ENCODE measurements at places on chromosomes 16 and 17.

GRCh38 chr17:42937712-42938596, 26.3 kb downstream of the AARSD1 start:
- peak; percentile 53 for DNase-seq

DNA sequence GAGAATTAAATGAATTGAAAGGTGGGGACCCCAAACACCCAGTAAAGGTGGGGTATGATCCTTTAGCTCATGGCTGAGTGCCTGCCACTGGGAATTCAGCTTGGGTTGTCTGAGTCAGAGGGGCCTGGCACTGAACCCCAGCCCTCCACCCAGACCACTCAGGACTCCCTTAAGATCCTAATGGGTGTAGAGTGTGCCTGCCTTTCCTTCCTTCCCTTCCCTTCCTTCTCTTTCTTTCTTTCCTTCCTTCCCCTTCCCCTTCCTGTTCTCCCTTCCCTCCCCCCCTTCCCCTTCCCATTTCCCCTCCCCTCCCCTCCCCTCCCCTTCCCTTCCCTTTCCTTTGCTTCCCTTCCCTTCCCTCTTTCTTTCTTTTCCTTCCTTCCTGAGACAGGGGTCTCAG, 29.9 kb upstream of the GNA13 start:
- DNase-seq = no peak

GRCh38 chr16:12439399-12440227, 364.1 kb downstream of the CPPED1 start:
- DNase-seq = no peak

DNA sequence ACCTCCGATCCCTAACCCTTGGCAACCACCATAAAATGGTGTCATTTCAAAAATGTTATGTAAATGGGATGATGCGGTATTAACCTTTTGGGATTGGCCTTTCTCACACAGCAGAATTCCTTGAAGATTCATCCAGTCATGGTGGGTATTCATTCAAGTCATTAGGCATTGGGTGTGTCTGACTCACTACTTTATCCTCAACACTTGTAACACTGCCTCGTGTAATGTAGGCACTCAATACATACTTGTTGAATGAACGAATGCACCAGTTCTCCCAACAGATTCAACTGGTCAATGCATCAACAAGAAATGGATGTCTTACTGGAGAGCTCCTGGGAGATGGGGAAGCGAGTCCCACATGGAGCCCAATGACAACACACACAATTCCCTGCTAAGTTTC, 21.8 kb upstream of the GAN start:
- no peak for DNase-seq

DNA sequence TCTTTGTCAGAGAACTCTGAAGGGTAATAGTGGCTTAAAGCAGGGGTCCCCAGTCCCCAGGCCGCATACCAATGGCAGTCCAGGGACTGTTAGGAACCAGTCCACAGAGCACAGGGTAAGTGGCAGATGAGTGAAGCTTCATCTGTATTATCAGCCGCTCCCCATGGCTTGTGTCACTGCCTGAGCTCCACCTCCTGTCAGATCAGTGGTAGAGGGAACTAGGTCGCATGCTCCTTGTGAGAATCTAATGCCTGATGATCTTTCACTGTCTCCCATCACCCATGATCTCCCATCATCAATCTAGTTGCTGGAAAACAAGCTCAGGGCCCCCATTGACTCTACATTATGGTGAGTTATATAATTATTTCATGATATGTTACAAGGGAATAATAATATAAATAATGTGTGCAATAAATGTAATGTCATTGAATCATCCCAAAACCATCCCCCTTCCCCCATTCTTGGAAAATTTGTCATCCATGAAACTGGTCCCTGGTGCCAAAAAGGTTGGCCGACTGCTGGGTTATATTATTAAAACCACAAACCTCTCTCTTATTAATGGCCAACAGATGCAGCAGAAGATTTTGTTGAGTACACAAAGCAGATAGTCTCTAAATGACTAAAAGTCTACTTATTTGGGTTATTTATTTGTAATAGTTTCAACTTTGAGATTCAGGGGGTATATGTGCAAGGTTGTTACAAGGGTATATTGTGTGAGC, 782.7 kb downstream of the CDH11 start:
- peak; percentile 79 for DNase-seq

DNA sequence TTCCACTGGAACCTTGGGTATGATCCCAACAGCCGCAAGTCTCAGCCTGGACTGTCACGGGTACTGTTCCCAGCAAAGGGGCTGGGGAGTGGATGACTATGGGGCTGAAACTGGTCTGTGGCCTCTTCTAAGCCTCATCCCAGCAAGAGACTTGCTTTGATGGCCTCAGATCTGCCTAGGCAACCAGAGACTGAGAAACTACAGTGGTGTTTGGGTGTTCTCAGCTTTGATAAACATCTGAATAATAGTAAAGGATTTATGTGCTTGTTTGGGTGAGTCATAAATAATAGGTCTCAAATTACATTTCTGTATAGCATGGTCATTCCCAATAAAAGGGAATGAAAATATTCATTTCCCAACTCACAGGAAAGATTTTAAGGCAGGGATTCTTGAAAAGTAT, 30.2 kb upstream of the ULK2 start:
- peak; percentile 80 for DNase-seq

- no peak for DNase-seq
Measured at GRCh38 chr17:4959261-4959965, 8.2 kb downstream of the SPAG7 start.

DNA sequence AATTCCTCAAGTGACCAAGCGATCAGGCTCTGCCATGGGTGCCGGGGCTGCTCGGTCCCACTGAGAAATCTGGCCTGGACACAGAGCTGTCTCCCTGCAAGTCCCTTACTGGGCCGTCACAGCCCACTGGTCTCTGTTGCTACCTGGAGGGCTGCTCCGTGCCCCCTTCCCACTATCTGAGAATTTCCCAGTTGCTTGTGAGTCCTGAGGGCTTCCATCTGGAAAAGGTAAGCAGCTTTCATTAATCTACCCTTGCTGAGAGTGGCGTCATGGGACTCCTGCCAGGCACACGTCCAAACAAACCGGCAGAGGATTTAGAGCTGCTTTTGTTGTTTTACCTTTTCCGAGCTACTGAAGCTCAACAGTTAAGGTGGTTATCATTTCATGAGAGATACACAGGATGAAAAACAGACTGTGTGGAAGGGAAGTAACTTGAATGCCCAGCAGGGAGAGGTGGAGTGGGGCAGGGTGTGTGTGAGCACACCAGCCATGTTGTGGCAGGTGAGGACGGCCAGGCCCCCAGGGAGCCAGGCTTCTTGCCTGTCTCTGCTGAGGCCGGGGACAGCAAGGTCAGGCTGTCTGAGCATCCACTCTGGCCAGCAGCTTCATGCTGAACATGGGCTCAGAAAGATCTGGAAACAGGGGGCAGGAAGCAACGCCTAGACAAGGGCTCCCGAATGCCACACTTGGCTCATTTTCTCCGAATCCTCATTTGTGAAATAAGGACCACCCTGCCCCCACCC, 50.6 kb downstream of the GTF3C1 start:
- DNase-seq = no peak

DNA sequence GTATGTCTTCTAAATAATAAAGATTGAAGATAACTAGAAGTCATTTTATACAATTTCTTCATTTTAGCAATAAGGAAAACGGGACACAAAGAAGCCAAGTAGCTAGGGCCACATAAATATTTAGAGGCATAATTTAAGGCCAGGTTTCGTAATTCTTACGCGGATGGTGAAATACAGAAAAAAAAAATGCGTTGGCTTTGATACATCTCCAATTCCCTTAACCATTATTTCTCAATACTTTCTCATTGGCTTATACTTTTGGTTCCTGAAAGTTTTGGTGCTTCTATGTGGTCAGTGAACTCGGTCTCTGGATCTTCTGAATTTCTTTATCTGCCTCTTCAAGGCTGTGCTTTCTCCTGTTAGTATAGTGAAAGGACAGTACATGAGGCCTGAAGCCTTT, 888.1 kb downstream of the KCNJ2 start:
- DNase-seq = peak; percentile 49

- peak; percentile 12 for DNase-seq
Measured at GRCh38 chr17:66123163-66123562, 68.8 kb downstream of the CEP112 start.

DNA sequence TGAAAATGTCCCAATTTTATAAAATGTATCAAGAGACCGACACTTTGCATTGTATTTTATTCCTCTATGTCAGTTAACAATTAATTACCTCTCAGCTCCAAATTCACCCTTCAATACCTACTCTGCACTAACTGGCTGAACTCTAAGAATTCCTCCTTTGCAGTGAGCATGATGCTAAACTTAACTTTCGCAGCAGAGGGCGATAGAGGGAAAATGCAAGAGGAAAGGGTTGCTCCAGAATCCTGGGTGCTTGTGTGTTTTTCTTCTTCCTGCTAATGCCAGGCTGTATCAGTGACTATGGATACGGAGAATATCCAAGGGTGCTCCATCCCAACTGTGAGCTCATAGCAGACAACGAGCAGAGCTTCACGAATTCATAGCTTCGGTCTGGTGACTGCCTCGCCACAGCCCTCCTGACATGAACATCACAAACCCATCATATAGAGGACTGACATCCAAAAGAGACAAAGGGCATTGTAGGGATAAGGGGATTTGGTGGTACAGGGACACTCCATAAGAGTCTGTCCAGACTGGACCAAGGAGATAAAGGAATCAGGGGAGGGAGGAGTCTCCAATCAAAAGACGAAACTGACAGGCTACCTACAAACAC, 172.9 kb downstream of the STX8 start:
- DNase-seq = no peak

- no peak for DNase-seq
Measured at GRCh38 chr16:90050969-90051368, 26.2 kb downstream of the PRDM7 start.

- no peak for DNase-seq
Measured at GRCh38 chr17:72719578-72720493, 372.7 kb downstream of the SLC39A11 start.

DNA sequence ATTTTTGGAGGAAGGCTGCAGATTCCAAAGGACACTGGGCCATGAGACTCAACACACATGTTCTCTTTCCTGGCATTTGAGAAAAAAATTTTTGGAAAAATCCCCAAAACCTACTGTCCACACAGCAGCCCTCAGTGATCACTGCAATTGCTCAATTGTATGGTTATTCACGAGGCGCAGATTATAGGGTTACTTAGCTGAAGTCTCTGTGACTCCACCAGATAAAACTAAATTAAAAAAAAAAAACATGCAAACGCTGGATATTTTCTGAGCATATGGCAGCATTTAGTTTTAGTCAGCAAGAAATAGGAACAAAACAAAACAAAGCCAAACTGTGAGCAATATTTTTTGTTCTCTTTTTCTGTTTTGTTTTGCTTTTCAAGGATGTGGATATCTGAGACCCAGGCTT, 83.8 kb upstream of the FAM20A start:
- peak; percentile 96 for DNase-seq

DNA sequence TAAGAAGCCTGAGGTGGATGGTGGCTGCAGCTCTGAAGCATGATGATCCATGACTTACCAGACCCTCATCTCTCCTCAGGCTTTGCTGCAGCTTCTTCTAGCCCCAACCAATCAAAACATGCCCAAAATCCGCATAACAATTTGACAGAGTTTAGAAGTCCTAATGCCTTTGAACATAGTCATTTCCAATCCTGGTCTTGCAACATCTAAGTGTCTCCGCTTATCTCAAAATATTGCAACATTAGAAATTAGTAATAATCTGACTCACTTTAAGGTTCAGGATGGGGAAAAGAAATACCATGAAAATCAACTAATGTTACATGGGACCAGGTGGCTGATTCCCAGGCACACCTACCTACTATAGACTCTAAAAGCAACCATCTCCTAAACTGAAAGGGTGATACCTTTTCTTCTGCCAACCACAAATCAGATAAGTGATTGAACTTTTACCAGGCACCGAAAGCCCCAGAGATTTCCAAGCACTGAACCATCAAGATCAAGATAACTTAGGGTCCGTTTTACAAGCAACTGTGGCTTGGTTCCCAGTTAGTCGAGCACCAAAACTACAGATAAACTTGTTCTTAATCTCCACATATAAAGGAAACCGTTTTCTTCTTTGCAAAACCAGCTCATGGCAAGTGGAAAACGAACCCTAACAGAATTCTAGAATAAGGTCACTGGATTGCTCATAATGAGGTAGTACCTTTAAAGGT, 14.0 kb downstream of the ERN1 start:
- peak; percentile 62 for DNase-seq

GRCh38 chr16:59259074-59259949, 525.2 kb upstream of the GOT2 start:
- no peak for DNase-seq

DNA sequence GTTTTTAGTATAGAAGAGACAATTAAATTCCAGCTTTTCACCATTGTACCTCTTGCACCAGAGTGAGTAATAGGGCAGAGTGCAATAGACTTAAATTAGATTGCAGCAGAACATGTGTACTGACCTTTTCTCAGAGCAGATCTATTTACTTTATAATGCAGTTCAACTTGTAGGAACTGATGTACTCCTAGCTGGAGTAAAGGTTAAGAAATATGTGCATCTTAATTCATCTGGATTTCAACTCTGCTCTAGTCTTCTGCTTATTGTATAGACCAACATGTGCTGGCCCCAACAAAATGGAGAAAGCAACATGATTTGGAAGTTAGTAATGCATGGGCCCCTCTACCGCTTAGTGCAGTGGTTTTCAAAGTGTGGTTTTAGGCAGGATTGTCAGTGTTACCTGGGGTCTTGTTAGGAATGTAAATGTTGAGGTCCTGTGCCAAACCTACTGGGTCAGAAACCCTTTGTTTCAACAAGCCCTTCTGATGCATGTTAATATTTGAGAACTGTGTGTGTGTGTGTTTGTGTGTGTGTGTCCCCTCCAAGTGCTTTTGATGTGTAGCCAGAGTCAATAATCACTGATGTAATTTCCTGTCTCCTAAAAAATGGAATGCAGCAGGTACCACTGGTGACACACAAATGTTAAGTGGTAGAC, 138.6 kb downstream of the TOX3 start:
- DNase-seq = no peak

GRCh38 chr17:17511881-17512858, 16.0 kb upstream of the RASD1 start:
- peak; percentile 81 for DNase-seq

GRCh38 chr16:68528686-68529379, 10.3 kb upstream of the ZFP90 start:
- peak; percentile 57 for DNase-seq

- DNase-seq = no peak
Measured at GRCh38 chr17:57487573-57487972, 231.2 kb downstream of the MSI2 start.

GRCh38 chr16:55530316-55530856, 21.5 kb downstream of the LPCAT2 start:
- DNase-seq = no peak

GRCh38 chr16:85759136-85759535, 8.2 kb upstream of the C16orf74 start:
- no peak for DNase-seq

DNA sequence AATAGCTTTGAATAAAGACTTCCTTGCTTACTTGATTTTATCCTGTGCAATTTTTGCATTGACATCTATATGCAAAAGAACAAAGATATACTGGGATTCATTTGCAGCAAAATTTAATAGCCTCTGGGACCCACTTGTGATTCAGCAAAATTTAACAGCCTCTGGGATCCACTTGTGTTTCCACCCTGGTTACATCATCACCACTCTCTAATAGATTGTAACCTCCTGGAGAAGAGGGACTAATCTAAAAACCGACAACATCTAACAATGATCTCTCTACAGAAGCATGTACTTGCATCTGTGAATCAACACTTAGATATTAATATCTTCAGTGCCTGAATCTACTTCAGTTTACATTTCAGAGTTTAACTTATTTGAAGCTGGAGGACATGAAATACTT, 202.0 kb upstream of the CPHXL start:
- DNase-seq = no peak

GRCh38 chr16:86968866-86969265, 348.3 kb downstream of the C16orf95 start:
- no peak for DNase-seq
